ENCODE measurements at places on chromosomes 3 and 15.

DNA sequence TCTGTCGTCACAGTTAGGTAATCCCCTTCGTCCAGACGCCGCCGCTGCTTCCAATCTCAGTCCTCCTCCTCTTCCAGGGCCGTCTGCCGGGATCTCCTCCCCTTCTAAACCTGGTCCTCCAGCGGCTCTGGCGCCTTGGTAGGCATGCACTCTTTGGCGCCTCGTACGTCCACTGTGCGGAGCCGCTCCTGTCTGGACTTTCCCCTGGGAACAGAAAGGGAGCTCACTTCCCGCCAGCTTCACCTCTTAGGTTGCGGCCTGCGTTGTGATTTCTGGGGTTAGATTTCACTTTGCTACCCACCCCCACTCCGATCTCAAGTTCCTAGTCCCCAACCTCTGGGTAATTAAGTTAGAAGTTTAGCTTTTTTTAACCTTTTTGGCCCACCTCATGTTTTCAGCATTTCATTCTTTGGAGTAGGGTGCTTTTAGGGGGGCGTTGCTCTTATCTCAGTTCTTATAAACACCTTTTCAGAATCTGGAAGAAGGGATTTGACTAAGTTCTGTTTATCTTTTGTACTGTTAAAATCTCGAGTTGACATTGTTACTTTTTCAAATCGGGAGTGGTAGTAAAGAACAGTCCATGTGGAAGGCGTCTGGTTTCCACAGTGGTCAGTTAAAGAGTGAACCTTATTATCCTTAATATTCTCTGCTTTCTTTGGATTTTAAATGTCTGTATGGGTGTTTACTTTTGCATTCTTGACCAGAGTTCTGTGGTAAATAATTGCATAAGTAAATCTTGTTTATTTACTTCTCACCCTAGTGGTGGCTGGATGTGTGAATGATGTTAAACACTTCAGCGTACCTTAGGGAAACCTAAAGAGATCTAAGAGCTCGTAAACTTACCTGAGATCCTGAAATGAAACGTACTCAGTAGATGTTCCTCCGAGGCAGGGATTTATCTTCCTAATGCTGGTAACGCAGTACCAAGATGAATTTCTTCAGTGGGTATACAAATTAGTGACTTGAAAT lies 611 bp downstream of the CTDSPL2 start:
- DNase-seq = peak; percentile 67

- peak; percentile 15 for DNase-seq
Observed at GRCh38 chr15:61530769-61531168, 301.7 kb upstream of the RORA start.

- no peak for DNase-seq
Observed at GRCh38 chr3:9101286-9101685, 138.0 kb upstream of the RAD18 start.

DNA sequence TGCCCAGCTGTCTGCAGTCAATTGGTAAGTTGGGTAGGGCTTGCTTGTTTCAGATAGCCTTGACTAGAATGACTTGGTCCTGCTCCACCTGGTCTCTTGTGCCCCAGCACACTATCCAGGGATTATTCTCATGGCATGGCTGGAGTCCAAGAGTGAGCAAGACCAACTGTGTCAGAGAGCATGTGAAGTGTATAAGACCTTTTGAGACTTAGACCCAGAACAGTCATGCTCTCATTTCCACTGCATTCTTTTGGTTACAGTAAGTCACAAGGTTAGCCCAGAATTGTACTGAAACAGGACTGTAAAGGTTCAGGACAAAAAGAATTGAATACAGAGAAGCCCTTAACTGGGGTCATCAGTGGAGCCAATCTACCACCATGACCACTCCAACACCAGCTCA lies 650.8 kb upstream of the ADAMTS9 start:
- DNase-seq = no peak

DNA sequence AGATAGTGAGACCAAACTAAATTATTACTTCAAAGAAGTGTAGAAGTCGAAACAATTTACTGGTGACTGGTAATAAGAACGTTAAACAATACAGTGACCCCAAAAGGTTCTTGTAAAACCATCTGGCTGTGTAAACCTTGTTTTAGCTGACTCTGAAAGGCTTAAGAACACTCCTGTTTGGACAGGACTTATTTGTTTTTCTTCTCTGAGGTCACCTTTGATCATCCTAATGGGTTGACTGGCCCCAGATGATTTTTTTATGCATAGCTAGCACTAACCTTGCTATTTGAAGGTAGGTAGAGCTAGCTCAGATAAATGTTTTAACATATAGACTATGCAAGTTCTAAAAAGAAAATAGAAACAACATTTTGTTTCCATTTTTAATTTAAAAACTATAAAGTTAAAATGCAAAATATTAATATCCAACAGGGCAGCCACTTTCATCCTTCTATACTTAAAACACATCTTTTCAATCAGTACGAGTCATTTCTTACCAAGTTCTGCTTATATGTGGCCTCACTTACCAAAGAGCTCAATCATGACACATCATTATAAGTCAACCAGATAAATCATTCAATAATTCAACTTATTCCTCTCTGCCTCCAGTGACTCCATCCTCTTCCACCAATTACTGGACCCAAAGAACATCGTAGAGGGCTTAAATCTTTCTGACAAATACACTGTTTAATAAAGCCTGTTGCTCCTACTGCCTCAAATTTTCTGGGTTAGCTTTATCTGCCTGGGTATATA lies 158.8 kb downstream of the SSR3 start:
- DNase-seq = no peak

GRCh38 chr3:146594843-146595482 lies 10.2 kb downstream of the PLSCR5 start:
- no peak for DNase-seq

DNA sequence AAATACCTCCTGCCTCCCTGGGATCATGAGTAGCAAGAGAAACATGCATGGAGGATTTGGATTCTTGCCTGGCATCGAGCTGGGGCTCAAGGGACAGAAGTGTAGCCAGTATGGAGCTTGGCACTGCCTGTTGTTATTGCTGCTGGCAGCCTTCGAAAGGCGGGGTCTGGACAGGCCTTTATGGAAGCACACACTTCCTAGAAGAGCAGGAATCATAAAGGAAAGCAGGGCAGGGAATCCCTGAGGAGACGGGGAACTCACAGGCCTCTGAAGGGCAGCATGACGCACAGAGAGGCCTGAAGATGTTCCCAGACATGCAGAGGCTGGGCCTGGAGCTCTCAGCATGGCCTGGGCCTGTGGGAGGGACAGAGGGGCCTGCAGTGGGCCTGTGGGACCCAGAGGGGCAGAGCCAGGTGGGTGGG lies 18.6 kb upstream of the SLC41A3 start:
- no peak for DNase-seq

DNA sequence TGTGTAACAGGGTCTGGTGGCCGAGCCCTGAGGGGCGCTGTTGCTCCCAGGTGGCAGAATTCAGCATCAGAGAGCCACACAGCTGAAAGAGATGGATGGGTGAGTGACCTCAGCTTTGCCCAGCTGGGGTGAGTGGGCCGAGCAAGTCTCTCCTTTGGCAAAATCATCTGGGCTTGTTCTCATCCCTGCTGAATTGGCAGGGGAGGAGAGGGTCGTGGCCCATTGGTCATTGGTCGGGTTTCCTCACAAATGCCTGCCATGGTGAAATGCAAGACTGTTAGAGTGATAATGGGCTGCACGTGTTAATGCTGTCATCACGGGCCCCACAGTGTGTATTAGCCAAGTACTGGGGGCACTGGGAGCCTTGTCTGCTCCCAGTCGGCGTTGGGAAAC lies 15.9 kb downstream of the ABHD2 start:
- no peak for DNase-seq

DNA sequence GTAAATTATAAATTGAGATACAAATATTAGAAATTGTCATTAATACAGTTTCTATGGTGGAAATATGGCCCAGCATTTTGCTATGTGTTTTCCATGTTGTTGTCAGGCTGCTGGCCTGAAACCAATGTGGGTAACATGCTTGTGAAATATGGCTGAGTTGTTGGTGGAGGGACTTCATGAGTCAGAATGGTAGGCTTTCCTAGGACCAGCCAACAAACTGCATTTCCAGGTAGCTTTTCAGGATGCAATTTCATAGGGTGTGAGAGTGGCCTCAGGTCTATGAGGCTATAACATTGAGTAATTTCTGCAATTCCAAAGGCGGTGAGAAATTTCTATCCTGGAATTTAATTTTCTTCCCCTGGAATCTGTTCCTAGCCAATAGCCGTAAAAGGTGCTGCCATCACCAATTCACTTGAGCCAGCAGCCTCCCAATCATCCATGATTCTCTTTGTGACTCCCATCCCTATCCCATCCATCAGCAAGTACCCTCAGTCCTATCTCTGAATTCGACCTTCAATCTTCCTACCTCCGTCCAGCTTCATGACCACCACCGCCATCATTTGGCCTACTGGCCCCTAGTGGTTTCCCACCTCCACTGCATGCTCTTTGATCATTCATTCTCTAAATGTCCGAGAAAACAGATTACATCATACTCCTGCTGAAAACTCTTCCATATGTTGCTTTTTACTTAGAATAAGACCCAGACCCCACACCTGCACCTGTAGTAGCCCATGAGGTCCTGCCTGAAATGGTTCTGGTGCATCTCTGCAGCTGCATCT lies 276.6 kb upstream of the CFAP20DC start:
- no peak for DNase-seq

- no peak for DNase-seq
Observed at GRCh38 chr3:53725387-53725995, 120.7 kb downstream of the CHDH start.
